ENCODE measurements at places on chromosomes 11 and 22. TPM values are rescaled to one million over a fixed set of nuclear protein-coding genes. Genes with fewer than 3 reads are reported as not detected.

The OR5A1 gene
- not detected for total RNA-seq

GRCh38 chr22:35424081-35424480, 24.1 kb downstream of the MCM5 start:
- no peak overlapping the region for H3K4me3 ChIP-seq
- H3K4me1 ChIP-seq: no peaks in the 10 kb centered on the region
- DNase-seq: no peak
- no peaks in the 10 kb centered on the region for H3K36me3 ChIP-seq
- H3K27ac ChIP-seq: peak overlapping the region; percentile 74
- H3K27me3 ChIP-seq: no peaks in the 10 kb centered on the region

DNA sequence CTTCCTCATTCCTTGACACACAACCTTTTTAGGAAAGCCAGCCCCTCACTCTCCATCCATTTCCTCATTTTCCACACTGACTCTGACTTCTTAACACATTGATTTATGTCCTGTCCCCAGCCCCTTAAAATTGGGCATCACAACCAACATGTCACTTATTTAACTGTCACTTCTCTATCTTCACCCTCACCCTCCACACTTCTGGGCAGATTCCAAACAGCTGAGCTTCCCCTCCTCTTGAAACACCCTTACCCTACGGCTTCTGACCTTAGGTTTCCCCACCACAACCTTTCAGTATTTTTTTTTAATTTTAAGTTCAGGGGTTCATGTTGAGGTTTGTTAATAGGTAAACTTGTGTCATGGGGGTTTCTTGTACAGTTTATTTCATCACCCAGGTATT, 696.3 kb downstream of the DLG2 start:
- H3K4me1 ChIP-seq: no peaks in the 10 kb centered on the region
- H3K4me3 ChIP-seq: no peak overlapping the region
- H3K27me3 ChIP-seq: no peaks in the 10 kb centered on the region
- no peaks in the 10 kb centered on the region for H3K36me3 ChIP-seq
- H3K27ac ChIP-seq: no peak overlapping the region
- DNase-seq: no peak

DNA sequence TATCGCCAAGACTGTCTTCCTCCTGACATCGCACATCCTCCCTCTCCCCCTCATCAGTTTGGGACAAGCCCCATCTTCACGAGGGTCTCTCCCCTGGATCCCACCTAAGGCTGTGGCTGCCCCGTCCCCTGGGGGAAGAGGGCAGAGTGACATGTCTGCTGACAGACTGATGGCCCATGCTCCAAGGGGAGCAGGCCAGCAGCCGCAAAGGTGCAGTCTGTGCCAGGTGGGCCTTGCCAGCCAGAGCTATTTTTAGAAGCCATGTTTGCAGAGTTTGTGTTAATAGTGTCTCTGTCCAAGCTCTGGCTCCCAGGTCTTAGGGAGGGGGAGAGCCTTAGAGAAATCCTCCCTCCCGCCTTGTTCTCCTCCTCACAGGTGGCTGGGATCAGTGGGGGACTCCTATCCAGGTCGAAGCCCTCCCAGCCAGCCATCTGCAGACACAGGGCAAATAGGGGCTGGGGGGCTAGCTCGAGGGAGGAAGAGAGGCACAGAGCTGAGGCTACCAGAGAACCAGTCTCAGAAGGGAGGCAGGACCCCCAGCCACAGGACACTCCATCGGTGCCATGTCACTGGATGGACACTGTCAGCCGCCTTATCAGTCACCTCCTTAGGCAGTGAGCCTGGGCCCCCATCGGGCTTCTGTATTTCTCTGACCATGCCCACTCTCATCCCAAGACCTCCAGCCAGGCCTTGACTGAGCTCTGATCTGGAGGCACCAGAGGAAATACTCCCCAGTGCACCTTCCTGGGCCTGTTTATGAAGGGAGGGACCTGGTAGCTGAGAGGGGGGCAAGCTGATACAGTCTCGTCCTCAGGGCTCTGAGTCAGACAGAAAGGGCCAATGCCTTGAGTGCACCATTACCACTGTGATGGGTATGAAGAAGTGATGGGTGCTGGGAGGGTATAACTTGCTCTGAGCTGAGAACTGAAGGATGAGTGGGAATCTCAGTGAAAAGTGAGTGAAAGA, 49.3 kb downstream of the CHRDL2 start:
- H3K27ac ChIP-seq: no peak overlapping the region
- H3K4me3 ChIP-seq: no peak overlapping the region
- H3K27me3 ChIP-seq: no peaks in the 10 kb centered on the region
- no peaks in the 10 kb centered on the region for H3K36me3 ChIP-seq

The GAL gene
- total RNA-seq: 1.4 TPM

DNA sequence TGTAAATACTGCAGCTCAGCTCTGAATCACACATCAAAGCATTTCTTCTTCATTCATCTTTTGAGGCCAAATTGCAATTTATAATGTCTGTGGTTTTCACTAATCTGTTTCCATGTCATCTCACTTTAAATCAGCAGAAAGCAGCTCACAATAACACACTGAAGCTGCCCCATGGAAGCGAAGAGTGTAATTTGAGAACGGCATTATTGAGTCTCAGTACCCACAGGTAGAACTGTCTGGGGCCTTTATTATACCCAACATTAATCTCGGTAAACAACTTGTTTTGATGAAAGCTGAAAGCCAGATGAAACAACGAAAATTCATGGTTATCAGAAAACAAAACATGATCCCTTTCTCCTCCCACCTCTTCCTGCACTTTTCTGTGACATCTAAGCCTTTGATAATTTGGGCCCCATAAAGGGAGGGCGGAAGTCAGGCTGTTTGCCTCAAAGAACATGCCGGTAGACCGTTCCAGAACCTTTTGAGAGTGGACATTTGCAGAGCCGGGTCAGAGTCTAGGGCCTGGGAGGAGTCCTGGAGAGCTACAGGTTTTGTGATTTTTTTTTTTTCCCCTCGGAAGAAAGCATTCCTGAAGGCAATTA, 68.2 kb upstream of the SESN3 start:
- H3K27ac ChIP-seq: no peak overlapping the region
- H3K4me1 ChIP-seq: peaks cover 4% of the 10 kb centered on the region
- no peak overlapping the region for H3K4me3 ChIP-seq
- H3K36me3 ChIP-seq: no peaks in the 10 kb centered on the region
- DNase-seq: no peak
- no peaks in the 10 kb centered on the region for H3K27me3 ChIP-seq

The NLRP10 gene
- total RNA-seq: not detected

- H3K36me3 ChIP-seq: no peaks in the 10 kb centered on the region
- H3K27me3 ChIP-seq: no peaks in the 10 kb centered on the region
- H3K27ac ChIP-seq: no peak overlapping the region
These were observed 25.8 kb downstream of the ZC3H7B start for GRCh38 chr22:41327124-41327523.

GRCh38 chr11:47552056-47552565, 821 bp downstream of the CELF1 start:
- DNase-seq: peak; percentile 26
- peak overlapping the region; percentile 75 for H3K27ac ChIP-seq
- no peaks in the 10 kb centered on the region for H3K27me3 ChIP-seq

- H3K36me3 ChIP-seq: no peaks in the 10 kb centered on the region
- H3K27me3 ChIP-seq: no peaks in the 10 kb centered on the region
- no peaks in the 10 kb centered on the region for H3K4me1 ChIP-seq
- DNase-seq: no peak
These were observed 41.9 kb upstream of the WNT11 start for GRCh38 chr11:76248210-76248609.

The SLC22A12 gene
- not detected for total RNA-seq

The TRIM6 gene
- total RNA-seq: 4.2 TPM

DNA sequence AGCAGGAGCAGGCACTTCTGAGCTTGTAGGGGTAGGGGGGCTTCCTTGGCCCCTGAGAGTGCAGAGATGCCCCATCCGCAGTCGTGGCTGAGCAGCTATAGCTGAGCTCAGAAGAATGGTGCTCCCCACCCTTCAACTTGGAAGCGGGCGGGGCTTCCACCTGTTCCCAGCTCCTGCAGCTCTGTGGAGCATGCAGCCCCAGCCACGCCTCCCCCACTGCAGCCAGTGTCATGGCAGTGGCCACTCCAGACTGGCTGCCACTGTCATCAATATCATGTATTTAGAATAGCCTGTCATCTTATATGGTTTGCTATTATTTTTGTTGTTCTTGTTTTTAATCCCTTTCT, 213.1 kb downstream of the LRRC4C start:
- H3K4me1 ChIP-seq: no peaks in the 10 kb centered on the region
- H3K4me3 ChIP-seq: no peak overlapping the region
- no peaks in the 10 kb centered on the region for H3K36me3 ChIP-seq
- H3K27ac ChIP-seq: no peak overlapping the region
- no peaks in the 10 kb centered on the region for H3K27me3 ChIP-seq

The OR5B21 gene
- total RNA-seq: not detected

- no peaks in the 10 kb centered on the region for H3K27me3 ChIP-seq
- H3K36me3 ChIP-seq: no peaks in the 10 kb centered on the region
- H3K4me1 ChIP-seq: peaks cover 2% of the 10 kb centered on the region
These were observed 728 bp upstream of the POGLUT3 start for GRCh38 chr11:108498816-108499408.

DNA sequence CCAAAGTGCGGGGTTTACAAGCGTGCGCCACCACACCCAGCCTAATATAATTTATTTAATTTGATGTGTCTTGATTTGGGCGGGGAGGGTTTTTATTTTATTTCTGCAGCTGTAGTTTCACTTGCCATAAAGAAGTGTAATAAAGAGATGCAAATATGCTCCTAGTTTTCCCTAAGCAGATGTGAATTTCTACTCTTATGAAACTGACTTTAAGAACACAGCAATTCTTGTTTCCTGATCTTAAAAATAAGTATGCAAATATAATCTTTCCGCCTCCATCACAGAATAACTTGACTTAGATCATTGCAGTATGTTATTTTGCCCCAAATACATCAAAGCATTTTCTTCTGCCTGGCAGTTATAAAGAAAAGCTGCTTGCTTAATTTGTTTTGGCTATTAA, 4.4 kb downstream of the SPCS2 start:
- no peak overlapping the region for H3K27ac ChIP-seq
- DNase-seq: no peak
- peaks cover 6% of the 10 kb centered on the region for H3K4me1 ChIP-seq
- H3K36me3 ChIP-seq: no peaks in the 10 kb centered on the region

- H3K27ac ChIP-seq: no peak overlapping the region
- H3K4me3 ChIP-seq: no peak overlapping the region
- H3K36me3 ChIP-seq: no peaks in the 10 kb centered on the region
- no peak for DNase-seq
These were observed 241.2 kb downstream of the CASP12 start for GRCh38 chr11:104657083-104657482.

DNA sequence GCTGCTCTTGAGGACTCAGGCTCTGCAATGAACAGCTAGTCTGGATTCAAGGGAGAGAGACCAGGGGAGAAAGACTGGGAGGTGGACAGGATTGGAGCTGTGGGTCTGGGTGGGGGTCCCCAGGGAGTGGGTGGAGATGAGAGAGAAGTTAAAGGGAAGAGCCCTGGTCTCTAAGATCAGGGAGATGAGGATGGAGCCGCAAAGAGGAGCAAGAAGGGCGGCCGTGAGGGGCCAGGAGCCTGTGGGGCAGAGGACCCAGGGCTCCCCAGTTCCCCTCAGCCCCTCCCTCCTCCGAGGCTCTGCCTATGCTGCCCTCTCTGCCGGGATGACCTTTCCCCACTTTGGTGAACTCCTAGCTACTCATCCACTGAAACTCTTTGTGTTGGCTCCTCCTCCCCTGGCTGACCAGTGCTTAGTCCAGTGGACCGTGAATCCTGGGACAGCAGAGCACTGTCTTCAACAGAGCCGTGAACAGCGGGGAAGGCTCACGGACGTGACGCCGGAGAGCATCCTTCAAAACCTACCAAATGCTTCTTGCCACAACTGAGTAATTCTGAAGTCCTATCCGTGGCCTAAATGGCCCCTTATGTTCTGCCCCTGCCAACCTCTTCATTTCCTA, 16.4 kb upstream of the RFPL3 start:
- H3K4me1 ChIP-seq: no peaks in the 10 kb centered on the region
- no peak overlapping the region for H3K27ac ChIP-seq
- no peaks in the 10 kb centered on the region for H3K36me3 ChIP-seq
- H3K27me3 ChIP-seq: no peaks in the 10 kb centered on the region
- no peak for DNase-seq
- H3K4me3 ChIP-seq: no peak overlapping the region

- no peak for DNase-seq
- H3K4me3 ChIP-seq: no peak overlapping the region
- H3K27ac ChIP-seq: no peak overlapping the region
- no peaks in the 10 kb centered on the region for H3K27me3 ChIP-seq
These were observed 61.8 kb upstream of the CRYBB3 start for GRCh38 chr22:25137577-25138525.

DNA sequence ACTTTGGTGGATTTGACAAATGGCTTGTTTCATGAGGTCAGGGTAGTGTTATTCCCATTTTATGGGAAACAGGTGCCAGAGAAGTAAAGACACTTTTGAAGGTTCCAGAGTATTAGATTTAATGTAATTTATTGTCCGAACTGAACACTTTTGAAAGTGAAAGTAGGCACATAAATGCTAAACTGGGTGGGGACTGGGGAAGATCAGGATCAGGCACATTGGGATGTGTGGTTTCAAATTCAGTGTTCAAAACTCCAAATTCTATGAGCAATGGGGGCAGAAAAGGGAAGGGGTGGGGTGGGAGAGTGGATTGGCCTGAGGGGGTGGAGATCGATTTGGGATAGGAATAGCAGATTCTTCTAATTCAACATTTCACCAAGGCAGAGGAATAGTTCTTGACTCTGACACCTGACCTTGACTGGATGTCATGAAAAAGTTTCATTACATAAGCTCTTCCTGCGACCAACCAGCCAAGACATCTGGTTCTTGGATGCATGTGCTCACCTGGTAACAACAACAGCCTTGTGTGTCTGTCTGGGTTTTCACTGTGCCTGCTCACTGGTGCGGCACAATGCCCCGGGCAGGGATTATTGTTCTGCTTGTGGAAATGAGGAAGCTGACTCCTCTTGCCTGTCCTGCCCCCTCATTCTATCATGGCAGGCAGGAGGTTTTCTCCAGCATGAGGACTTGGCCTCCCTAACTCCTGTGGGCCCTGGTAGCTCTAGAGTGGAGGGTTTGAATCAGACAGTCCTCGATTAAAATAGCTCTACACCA, 10.8 kb downstream of the PPFIBP2 start:
- DNase-seq: no peak
- no peaks in the 10 kb centered on the region for H3K36me3 ChIP-seq
- no peaks in the 10 kb centered on the region for H3K4me1 ChIP-seq

The PRSS23 gene
- total RNA-seq: 62.1 TPM

GRCh38 chr11:106917973-106918372, 100.3 kb downstream of the GUCY1A2 start:
- no peak for DNase-seq
- no peaks in the 10 kb centered on the region for H3K4me1 ChIP-seq
- no peak overlapping the region for H3K27ac ChIP-seq
- no peaks in the 10 kb centered on the region for H3K36me3 ChIP-seq
- no peaks in the 10 kb centered on the region for H3K27me3 ChIP-seq

DNA sequence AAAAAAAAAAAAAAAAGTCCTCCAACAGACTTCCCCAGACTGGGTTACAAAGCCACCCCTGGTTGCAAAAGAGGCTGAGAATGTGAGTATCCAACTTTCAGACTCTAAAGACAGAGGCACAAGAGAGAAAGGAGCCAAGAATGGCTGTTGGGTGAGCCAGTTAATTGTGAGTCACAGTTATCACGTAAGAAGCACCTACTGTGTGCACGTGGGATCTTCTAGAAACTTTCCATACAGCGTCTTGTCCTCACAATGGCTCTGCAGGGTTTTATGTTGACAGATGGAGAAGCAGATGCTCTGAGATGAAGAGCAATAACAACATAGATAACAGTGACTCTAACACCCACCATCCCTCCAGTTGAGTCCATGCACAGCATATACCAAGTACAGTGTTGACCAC, 41.0 kb downstream of the CD82 start:
- no peak overlapping the region for H3K27ac ChIP-seq
- H3K27me3 ChIP-seq: no peaks in the 10 kb centered on the region
- no peak for DNase-seq
- H3K4me1 ChIP-seq: peaks cover 27% of the 10 kb centered on the region
- H3K4me3 ChIP-seq: no peak overlapping the region

GRCh38 chr11:109695696-109696095, 273.7 kb downstream of the C11orf87 start:
- H3K36me3 ChIP-seq: no peaks in the 10 kb centered on the region
- no peaks in the 10 kb centered on the region for H3K27me3 ChIP-seq
- H3K27ac ChIP-seq: no peak overlapping the region

Measured in ovary (tissue), 10 donors.